ENCODE measurements at places on chromosomes 6 and 20.

GRCh38 chr6:71496722-71497033, 208.1 kb downstream of the OGFRL1 start:
- no peak for DNase-seq

DNA sequence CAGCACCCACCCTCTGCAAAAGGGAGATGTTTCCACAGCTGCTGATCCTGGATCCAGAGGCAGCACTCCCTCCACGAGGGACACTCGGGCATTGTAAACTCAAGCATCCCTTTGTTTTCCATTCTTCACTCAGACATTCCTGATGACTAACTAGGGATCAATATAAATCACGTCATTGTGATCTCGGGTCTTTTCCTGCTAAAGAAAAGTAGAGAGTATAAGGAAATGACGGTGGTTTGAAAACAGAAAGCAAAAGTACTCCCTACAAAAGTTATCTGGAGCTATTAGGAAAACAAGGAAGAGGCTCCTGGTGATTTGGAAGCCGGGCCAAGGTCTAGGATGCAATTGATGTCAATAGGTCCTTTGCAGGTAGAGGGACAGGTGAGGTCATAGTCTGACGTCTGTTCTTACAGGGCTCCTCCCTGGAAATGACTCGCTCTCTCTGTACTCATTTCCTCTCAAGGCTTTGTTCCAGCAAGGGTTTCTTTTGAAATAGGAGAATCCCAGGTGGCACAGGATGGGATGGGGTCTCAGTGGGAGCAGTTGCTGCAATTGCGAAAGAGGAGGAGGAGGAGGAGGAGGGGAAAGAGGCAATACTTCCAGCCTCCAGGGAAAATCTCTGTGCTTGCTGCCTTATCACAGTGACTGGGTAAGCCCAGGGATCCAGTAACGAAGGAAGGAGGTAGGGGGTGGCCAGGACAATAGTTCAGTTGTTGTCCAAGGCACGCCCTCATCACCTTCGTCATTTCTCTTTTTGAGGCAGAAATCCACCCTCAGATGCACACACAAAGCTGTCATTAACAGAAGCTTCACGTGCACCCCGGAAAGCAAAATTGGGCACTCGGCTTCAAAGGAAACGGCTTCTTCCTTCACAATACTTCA, 222.8 kb downstream of the LY86 start:
- DNase-seq, result peak; percentile 22

DNA sequence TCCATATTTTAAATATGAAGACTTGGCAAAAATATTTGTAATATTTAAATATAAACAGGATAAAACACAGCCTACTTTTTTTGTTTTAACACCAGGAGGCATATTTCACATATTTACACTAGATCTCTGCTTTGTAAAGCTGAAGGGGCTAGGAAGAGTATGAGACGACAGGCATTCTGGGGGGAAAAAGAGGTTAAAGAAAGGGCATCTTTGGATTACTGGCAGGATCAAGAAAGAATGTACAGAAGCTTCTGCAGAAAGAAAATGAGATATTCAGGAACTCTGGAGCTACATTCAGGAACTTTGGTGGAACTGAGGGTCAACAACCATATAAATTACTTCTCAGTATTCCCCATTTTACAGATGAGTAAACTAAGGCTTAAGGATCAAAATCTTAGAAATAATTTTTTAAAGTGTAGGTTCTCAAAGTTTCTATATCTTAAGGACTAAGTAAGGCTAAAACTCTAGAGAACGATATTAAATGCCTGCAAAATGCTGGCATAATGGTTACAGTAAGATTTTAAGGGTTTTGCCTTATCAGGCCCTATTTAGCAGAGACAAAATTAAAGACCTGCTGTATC, 156.5 kb downstream of the CDK19 start:
- DNase-seq, result no peak

DNA sequence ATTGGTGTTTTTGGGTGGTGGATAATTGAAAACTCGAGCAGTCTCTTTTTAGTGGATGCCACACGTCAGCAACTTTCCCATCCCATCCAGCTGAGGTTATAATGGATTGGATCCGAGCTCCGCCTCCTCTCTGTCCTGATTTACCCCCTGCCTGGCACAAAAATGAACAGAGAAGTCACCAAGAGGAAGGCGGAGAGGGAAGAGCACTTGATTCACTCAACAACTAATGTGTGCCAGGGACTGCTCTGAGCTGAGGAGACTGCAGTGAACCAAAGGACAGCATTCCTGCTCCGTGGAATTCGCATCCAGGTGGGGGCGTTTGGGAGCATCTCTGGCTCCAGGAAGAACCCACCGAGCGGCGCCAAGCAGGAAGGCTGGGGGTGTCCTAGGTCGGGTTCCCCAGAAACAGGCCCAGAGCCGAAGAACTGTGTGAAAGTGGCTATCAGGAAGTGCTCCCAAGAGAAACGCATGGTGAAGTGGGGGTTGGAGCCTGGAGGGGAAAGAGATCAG, 95.8 kb upstream of the NAA20 start:
- no peak for DNase-seq

- no peak for DNase-seq
Measured at GRCh38 chr6:168536665-168537539, 95.9 kb downstream of the SMOC2 start.

- DNase-seq, result peak; percentile 54
Measured at GRCh38 chr6:53240761-53241160, 92.1 kb upstream of the GCM1 start.

DNA sequence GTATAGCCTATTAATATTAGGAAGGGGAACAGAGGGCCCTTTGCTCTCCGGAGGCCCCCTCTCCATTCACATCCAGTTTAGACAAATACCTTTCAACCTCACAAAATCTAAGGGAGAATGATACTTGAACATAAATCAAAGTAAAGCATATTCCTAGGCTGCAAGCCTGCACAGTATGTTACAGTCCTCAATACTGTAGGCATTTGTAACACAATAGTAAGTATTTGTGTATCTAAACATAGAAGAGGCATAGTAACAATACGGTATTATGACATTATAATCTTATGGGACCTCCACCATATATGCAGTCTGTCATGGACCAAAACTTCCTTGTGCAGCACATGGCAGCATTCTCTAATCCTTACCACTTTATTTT, 2.3 kb upstream of the TREM1 start:
- no peak for DNase-seq

DNA sequence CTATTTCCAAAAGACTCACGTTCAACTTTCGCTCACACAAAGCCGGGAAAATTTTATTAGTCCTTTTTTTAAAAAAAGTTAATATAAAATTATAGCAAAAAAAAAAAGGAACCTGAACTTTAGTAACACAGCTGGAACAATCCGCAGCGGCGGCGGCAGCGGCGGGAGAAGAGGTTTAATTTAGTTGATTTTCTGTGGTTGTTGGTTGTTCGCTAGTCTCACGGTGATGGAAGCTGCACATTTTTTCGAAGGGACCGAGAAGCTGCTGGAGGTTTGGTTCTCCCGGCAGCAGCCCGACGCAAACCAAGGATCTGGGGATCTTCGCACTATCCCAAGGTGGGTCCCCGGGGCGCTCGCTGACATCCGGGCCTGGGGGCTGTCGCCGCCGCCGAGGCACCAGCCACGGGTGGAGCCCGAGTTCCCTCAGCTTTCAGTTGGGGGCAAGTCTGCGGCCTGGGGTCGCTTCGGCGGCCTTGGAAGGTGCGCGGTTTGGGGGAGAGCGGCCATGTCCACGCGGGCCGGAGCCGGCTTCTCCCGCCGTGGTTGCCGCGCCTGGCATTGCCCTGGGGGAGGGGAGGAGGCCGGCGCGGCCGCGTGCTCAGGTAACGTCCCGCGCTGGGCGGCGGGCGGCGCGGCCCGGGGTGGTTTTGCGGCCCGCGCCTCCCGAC, 429 bp downstream of the AMD1 start:
- DNase-seq, result peak; percentile 22

DNA sequence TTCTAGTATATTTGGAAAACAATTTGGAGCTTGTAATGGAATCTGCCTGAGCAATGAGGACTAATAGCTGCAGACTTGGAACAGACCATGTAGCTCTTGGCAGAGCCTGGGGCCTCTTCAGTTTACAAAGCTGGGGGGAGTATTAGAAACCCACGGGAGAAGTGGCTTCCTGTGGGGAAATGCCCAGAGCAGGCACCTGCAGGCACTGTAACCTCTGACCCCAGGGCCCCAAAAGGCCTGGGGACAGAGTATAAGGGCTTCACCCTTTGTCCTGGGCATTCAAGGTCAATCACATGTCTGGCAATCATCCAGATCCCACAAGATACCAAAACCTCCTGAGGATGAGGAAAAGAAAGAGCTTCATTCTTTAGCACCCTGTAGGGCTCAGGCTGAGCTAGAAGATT, 19.4 kb downstream of the PKIG start:
- no peak for DNase-seq

- DNase-seq, result no peak
Measured at GRCh38 chr6:39669207-39669972, 55.8 kb downstream of the KIF6 start.

DNA sequence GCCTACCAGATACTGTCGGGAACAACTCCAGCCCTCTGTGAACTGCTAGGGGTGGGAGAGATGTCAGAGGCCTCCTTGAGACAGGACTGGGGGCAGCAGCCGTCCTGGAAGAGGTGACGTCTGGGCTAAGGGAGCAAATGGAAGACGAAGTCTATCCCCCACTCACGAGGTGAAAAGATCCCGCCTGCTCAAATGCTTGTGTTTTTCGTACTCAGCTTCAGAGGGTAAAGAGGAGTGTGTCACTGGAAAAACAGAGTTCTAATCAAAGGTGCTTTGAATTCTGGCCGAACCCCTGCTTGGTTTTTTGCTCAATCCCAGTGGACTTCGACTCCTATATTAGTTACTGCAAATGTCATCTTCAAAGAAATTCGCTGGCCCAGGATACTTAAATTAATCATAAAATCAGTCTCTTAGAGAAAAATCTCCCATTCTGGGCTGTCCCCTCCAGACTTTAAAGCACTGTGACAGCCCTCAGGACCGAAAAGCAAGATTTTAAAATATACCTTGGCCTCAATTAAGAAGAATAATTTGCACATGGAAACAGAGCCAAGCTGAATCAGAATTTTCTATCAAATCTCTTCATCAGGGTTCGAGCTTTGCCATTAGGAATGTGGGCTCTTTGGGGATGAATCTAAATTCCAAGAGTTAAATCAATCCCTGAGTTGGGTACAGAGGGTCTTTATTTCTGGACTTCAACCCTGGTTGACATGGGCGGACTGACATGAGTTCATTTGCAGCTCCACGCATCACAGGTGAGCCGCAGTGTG, 61.8 kb upstream of the AFDN start:
- DNase-seq, result no peak

- no peak for DNase-seq
Measured at GRCh38 chr20:46631212-46631869, 19.9 kb downstream of the SLC13A3 start.

DNA sequence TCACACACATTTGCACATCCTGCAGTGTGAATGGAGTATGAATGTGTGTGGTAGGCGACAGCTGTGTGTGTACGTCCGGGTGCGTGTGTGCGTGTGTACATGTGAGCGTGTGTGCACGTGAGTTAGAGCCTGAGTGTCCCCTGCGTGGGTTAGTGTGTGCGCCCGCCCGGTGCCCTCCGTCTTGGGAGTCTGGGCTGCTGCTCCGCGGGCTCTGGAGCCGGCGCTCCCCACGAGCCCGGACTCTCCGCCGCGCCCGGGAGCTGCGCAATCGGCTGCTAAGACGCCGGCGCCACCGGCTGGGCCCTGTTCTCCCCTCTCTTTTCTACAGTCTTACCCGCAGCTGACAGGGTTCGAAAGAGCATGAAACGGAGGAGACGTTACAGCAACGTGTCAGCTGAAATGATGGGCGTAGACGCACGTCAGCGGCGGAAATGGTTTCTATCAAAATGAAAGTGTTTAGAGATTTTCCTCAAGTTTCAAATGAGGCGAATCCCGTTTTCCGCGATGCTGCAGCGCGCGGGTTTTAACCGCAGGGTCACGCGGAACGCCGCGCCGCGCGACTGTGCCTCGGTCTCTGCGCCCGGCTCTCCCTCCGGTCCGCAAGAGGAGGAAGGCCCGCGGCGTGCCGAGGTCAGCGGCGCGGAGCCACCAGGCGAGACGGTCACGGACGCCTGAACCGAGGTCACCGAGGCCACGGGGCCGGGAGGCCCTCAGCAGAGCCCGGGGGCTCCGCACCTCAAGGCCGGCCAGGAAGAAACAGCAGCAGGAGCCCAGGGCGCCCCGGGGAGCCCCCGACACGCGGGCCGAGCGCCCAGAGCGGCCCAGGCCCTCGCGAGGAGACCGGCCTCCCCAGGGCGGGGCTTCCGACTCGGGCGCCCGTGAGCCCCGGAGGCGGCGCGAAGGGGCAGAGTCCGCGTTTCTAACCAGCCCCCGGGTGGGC, 95.3 kb upstream of the BHLHE23 start:
- DNase-seq, result peak; percentile 49

DNA sequence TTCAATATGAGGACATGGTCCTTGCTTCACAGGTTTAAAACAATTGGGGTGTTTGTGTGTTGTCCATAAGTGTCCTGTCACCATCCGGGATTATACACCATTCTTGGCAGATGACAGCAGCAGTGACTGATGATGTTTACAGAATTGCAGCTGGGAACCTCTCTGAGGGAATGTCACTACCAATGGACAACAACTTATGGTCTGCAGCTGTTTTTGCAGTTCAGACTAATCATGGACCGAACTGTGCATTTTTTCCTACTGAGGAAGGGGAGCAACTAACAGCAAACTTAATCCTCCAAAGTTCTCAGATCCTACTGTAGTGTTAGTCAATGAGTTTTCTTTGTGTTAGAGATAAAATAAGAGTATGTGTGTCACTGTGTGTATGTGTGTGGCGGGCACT, 26.0 kb downstream of the FAM229B start:
- DNase-seq, result no peak

DNA sequence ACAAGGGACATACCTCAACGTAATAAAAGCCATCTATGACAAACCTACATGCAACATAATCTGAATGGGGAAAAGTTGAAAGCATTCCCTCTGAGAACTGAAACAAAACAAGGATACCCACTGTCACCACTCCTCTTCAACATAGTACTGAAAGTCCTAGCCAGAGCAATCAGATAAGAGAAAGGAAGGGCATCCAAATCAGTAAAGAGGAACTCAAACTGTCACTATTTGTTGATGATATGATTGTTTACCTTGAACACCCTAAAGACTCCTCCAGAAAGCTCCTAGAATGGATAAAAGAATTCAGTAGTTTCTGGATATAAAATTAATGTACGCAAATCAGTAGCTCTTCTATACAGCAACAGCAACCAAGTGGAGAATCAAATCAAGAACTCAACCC, 39.4 kb downstream of the ZNF311 start:
- no peak for DNase-seq
